ENCODE measurements at places on chromosomes 12 and 14.

DNA sequence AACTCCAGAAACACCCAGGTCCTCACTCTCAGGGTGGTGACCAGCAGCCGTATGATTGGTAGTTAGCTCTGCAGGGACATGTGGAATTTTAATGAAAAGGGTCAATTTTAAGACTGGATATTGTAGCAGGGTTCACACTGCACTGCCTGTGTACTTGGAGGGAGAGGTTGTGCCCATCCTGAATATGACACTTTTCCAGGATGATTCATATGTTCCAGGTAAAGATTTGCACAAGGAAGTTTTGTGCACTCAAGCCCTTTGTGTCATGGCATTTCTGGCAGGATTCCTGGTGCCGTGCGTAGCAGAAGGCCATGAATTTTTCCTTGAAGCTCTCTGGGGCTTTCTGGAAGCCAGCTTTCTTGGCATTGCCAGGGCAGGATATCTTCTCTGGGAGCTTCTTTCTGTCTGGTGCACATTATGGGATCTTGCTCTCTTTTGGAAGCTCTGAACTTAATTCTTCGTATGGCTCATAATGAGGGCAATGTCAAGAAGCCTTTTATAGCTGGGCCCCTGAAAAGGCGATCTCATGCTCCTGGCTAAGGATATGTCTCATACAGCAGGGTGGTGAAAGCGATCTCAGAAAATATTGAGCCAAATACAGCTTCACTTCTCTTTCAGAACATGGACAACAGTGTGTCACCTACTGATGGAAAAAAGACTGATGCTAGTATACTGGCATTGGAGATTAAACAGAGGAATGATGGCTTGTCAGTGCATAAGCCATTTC is 1133.9 kb downstream of the AACS start:
- no peak for DNase-seq

DNA sequence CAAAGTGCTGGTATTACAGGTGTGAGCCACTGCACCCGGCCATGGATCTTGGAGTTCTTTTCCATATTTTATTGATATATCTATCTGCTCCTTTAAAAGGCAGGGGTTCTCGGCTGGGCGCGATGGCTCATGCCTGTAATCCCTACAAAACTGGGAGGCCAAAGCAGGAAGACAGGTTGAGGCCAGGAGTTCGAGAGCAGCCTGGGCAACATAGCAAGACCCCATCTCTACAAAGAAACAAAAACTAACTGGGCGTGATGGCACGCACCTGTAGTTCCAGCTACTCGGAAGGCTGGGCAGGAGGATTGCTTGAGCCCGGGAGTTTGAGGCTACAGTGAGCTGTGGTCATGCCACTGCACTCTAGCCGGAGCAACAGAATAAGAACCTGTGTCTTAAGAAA is 12.1 kb upstream of the GAPDH start:
- DNase-seq = no peak

DNA sequence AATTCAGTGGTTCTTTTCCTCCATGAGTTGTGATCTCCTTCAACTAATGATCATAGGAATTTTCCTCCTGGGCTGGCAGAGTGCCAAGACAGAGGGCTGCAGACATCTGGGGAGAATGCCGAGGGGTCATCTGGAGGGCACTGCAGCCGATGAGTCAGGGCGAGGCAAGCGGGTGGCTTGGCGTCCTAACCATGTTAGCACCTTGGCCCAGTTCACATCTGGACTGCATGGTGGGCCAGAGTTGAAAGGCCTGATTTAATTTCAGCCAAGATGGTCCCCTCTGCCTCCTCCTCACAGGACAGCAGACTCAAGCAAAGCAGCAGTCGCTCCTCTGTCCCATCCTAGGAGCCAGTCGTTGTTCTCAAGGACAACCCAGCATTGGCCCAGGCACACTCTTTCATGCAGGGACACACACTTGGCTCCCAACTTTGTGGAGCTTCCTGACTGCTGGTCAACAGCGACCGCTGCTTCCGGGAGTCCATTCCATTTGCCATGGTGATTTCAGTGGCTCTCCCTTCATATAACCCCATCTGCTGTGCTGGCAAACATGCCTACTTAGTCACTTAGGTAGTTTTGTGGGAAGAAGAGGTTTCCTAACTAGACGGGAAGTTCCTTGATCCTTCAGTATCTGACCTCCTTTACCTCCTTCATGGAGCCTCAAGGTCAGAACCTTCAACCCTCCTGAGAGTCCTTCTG is 161.8 kb downstream of the TTC8 start:
- DNase-seq = no peak

DNA sequence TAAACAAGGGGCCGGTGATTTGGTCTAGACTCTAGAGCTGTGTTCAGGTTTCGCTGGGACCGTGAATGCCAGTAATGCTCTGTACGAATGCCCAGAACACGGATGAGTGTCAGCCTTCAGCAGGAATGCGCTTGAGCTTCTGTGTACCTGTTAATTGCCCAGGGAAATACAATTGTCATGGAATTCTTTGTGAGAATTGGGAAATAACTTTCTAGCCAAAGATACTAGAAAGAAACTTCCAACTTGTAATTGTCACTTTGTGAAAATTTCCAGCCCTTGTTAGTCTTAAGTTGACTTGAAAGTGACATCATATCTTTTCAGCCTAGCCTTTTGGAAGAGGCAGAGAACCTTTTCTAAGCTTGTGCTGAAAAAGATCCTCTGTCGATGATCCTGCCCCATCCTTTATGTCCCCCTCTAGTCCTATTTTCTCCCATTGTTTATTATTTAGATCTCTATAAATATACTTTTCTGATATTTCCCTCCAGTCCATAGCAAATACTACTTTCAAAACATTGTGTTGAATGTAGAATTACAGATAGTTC is 2.7 kb downstream of the CHST11 start:
- DNase-seq = no peak

GRCh38 chr12:89821896-89822295 is 113.3 kb upstream of the ATP2B1 start:
- DNase-seq = no peak

Measured in activated CD8-positive, alpha-beta memory T cell treated with anti-CD3 and anti-CD28 coated beads, Interleukin-2, amount 50 U/mL, for 4 hours (primary cell).